ENCODE measurements at places on chromosomes 3 and 15.

DNA sequence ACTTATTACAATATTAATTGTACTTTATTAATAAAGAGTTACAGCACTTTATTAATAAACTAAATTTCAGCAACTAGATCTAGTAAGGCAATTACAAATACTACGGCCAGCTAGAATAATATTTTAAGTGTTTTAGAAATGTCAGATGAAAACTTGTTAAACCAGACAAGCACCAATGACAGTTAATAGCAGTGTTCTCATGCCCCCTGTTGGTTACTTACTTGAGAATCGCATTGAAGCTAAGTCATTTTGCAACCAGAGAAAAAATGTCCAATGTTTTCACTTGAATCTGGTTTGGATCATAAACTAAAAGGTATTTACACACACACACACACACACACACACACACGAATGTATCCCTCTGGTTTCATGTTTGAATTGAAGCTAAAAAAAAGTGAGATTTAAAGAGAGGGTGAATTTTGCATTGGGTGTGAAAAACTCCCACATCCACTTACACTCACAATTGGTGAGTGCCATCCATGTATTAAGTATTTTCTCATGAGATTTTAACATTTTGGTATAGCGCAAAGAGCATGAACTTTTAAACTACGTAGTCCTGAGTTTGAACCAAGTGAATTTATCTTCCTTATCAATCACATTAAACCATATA, 347.7 kb downstream of the ZBBX start:
- DNase-seq: peak; percentile 0

DNA sequence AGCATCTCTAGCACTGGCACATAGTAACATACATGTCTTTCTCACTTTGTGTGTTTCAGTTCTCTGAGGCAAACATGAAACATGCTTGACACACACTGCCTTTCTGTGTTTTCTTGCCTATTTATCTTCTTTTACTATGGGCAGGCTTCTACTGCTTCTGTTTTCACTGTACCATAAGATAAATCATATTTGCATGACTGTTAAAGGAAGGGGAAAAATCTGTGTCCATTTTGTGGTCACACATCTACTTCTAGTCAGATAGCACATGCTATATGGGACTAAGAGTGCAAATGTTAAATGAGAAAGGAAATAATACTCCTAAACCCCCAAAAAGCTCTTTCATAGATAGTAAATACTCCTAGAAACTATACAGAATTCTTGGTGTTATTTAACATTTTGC, 386.4 kb downstream of the ZBTB20 start:
- no peak for DNase-seq

- no peak for DNase-seq
These were observed 326.6 kb upstream of the C2CD4B start for GRCh38 chr15:62491642-62492041.

- DNase-seq: no peak
These were observed 116.0 kb upstream of the GADL1 start for GRCh38 chr3:31010491-31010890.

DNA sequence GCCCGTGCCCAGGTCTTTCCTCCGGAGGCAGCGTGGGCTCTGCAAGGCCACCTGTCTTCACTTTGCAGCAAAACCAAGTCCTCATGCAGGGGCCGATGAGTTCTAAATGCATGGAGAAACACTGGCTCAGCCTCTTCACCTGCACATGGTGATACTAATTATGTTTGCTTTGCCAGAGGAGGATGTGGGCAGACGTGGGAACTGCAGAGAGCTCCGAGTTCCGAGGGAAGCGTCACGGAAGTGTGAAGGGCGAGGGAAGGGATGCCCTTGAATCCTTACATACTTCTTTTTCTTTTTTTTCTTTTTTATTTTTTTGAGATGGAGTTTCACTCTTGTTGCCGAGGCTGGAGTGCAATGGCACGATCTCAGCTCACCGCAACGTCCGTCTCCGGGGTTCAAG, 74.8 kb downstream of the GABRG3 start:
- DNase-seq: no peak

GRCh38 chr3:100993309-100993708, at the start of gene ABI3BP:
Gene ABI3BP (minus strand): TSS chr3:100993421. CDS start chr3:100993384, 37 bp downstream.
- no peak for DNase-seq

Measured in AG04449 (cell line).